A549 treated with ZK216348 at 1 μM for 4 hours (cell line): ENCODE measurements at places on chromosomes 4 and X. TPM values are rescaled to one million over a fixed set of nuclear protein-coding genes. Genes with fewer than 3 reads are reported as not detected.

Gene TMPRSS11B
- total RNA-seq, result not detected in 5 replicates

Gene WAS
- 0.13 to 0.52 TPM (median 0.19 TPM) in 4 of 5 replicates, not detected in the other for total RNA-seq

Gene TLR1
- 0.17 to 0.81 TPM (median 0.32 TPM) in 5 replicates for total RNA-seq

Gene GC
- not detected in 5 replicates for total RNA-seq
